ENCODE measurements at places on chromosomes 1 and 21.

DNA sequence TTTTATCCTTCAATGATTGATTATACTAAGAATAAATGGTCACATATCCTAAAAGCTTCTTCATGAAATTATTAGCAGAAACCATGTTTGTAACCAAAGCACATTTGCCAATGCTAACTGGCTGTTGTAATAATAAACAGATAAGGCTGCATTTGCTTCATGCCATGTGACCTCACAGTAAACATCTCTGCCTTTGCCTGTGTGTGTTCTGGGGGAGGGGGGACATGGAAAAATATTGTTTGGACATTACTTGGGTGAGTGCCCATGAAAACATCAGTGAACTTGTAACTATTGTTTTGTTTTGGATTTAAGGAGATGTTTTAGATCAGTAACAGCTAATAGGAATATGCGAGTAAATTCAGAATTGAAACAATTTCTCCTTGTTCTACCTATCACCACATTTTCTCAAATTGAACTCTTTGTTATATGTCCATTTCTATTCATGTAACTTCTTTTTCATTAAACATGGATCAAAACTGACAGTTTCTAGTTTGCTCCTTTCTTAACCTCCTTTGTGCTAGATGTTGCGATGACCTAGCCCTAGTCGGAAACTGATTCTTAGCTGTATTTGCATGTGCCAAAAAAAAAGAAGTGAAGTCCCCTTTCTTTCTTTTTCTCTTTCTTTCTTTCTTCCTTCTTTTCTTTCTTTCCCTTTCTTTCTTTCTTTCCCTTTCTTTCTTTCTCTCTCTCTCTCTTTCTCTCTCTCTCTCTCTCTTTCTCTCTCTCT lies 45.1 kb downstream of the MAP3K7CL start:
- no peak for DNase-seq

DNA sequence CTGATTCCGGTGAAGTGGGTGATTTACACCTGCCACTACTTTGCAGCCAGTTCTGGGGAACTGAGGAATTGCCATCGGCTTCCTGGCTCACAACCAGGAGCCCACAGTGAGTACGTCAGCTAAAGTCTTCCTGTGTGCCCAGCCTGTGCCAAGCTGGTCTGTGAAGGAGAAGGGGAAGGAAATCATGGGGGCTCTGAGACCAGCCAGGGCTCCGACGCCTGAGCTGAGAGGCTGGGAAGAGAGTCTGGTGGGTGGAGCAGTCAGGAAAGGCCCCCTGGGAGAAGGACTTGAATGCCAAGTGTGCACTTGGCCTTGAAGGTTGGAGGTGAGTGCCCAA lies 1.2 kb downstream of the LURAP1 start:
- no peak for DNase-seq

DNA sequence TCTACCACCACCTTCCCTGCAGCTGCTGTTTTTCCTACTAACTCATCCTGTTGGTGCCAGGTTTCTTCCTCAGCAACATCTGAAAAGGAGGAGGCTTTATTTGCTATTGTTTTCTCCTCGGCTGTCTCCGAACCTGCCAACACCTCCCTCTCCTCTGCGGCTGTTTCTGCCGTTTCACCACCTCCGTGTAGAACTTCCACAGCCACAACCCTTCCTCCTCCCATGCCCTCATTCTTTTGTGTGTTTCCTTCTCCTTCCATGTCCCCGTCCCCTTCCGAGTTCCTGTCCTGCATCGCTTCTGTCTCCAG lies 59.0 kb upstream of the LRRC53 start:
- DNase-seq: no peak

DNA sequence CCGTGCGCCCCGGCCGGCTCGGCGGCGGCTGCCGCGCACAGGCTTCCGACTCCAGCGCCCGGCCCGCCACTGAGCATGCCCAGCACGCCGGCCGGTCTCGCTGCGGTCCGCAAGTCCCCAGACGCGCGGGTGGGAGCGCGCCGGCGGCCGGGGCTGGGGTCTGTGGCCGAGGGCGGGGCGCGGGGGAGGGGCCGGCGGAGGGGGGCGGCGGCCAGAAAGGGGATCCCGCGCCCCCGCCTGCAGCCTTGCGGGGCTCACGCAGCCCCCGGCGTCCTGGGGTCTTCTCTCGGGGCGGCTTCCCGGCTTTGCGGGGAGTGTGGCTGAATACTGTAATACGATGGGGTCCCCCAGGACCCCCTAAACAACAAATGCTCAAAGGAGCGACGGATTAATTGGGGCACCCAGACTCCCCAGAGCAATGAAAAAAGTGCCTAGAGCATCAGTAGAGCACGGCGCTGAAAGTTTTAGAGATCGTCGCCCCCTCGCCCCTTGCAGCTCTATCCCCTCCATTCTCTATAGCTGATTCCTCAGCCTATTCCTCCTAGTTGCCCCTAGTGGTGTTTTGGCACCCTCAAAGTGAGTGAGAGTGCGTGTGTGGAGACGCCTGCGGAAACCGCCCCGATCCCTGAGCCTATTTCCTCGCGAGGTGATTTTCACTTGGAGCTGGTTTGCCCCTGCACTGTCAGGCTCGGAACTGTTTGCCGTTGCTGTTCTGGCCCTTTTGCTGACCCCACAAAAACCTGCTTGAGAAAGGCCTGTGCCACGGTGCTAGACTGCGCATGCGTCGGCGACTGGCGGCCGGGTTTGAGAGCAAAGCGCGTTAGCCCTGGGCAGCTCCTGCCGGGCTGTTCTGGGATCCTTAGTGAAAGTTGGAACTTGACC lies at the start of gene VAV3:
Gene VAV3, minus strand, starts transcription at position 71 of the 882 bp plus-strand sequence. CDS start 311 bp downstream, outside the sequence.
- DNase-seq: peak; percentile 30

- DNase-seq: peak; percentile 86
Observed at GRCh38 chr1:206734499-206735142, 36.0 kb upstream of the IL19 start.

All from activated CD4-positive, alpha-beta T cell treated with anti-CD3 and anti-CD28 coated beads, Interleukin-2, amount 50 U/mL, for 4 hours (primary cell).